ENCODE measurements at places on chromosomes 5 and 9.

DNA sequence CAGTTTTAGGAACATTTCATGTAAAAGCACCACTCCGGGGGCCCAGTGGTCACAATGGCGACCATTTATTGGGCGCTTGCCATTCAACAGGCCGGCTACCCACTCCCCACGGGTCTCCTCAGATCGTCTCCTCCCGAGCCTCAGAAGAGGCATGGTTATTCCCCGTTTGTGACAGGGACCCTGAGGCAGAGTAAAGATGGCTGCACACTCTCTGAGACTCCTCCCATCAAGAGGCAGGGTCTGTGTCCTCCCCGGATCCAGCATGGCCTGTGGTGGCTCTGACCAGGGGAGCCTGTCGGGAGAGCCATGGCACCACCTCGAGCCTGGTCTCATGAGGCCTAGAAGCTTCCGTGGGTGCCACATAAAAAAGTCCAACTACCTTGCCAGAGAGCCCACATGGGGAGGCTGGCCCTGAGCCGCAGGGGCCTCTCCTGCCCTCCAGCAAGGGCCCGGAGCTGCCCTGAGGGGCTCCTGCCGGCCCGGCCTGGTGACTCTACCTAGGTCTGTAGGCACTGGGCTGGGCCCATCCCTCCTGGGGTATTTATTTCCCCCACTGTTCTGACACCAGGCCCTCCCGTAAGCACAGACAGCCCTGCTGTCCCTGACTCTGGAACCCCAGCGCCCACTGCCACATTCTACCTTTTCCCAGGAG, 90.8 kb downstream of the VAV2 start:
- DNase-seq, result no peak

DNA sequence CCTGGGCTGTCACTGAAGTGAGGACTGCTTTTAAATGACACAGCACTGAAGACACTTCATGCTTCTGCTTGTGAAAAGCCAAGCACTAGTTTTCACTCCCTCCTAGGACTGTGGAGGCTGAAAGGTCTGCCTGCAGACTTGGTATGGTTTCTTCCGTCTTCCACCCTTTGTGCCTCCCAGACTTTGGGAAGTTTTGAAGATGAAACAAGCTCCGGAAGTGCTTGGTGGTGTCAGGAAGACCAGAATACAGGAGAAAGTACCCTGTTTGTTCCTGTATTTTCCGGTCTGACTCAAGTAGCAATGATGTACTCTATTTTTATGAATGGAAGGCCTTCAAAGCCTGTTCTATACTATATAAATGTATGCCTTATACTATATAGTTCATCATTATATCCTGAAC, 222.7 kb downstream of the PDZD2 start:
- no peak for DNase-seq

DNA sequence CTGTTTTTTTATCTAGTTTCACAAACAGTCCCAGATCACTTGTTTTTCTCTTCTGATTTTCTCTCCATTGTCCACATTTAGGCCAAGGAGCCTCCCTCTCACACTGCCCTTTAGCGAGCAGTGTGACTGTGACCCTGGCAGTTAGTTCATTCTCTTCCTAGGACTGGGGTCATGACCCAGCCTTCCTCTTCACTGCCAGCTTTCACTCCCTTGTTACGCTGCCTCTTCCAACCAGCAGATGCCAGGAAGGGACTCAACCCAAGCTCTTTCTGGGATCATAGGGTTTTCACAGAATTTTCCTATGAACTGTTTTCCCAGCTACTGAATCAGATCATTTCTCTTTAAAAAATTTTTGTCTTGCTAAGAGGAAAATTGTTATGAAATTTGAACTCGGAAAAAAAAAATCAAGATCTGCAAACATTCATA, 70.9 kb downstream of the LMNB1 start:
- DNase-seq, result no peak

DNA sequence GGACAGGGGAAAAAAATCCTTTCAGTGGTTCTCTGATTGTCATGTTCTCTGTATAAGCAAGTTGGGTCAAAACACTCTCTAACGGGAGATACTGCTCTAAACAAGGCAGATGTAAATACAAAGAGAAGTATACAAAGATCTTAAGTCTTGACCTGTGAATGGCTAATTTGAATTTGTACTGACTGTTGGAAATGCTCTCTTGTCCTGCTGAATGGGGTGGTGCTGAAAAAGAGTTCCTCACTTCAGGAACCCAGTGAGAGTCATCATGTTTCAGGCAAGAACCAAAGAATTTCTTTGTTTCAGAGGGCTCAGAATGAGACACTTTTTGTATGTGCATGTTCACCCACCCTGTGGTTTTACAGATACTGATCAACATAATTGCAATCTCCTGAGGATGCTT, 461.0 kb downstream of the NR2F1-AS1 start:
- no peak for DNase-seq

- no peak for DNase-seq
Observed at GRCh38 chr9:106843371-106843770, 19.6 kb upstream of the ZNF462 start.

DNA sequence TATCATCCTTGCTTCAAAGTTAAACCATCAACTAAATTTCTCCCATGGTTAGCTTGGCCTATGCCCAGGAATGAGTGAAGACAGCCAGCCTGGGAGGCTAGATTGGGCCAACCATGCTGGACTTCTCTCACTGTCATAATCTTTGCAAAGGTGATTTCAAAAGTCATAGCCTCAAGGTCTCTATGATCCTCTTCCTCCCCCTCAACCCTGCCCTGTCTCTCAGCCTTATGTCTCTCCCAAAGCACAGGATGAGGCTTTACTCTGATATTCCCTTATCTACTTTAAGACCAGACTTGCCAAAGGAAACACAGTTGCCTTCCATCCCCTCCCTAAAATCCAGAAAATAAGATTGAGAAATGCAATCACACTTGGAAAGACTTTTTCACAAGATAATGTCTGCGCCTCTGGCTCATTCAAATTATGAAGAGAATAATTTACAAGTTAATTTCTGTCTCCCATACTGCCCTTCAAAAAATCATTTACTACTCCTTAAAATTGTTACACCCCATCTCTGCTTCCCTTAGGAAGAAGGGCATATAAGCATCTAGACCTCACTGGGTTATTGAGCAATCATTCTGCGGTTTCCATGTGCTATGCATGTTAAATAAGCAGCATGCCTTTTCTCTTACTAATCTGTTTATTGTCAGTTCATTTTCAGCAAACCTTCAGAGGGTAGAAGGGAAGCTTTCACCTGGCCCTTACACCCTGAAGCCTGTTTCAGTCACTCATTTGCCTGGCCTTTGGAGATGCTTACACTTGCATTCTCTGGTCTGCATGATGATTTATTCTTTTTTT, 113.8 kb upstream of the ANKRD55 start:
- no peak for DNase-seq

Data from activated gamma-delta T cell treated with Interleukin-2 at 50 U/mL for 16 hours (primary cell).